ENCODE measurements at places on chromosomes 7 and 10.

DNA sequence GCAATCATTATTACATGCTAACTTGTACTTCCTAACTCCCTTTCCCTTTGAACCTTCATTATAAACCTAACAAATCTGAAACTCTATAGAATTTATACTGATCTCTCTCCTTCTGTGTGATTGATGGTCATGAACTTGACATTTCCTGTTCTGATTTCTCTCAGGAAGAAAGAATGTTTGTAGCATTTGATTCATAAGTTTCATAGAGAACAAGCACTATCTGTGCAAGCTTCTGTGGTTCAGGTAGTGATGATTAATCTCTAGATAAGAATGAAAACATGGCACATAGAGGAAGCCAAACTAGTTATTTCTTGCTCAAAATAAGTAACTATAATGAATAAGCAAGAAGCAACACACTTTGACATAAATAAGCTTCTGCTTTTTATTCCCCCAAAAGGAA, 34.2 kb downstream of the TFPI2 start:
- DNase-seq: no peak

DNA sequence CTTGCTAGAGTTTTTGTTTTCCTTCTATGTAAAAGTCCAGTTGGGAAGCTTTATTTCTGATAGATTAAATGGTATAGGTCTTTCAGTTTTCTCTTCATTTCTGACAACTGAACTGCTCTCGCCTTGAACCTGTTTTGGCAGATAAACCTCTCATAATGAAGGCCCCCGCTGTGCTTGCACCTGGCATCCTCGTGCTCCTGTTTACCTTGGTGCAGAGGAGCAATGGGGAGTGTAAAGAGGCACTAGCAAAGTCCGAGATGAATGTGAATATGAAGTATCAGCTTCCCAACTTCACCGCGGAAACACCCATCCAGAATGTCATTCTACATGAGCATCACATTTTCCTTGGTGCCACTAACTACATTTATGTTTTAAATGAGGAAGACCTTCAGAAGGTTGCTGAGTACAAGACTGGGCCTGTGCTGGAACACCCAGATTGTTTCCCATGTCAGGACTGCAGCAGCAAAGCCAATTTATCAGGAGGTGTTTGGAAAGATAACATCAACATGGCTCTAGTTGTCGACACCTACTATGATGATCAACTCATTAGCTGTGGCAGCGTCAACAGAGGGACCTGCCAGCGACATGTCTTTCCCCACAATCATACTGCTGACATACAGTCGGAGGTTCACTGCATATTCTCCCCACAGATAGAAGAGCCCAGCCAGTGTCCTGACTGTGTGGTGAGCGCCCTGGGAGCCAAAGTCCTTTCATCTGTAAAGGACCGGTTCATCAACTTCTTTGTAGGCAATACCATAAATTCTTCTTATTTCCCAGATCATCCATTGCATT, 27.1 kb downstream of the MET start:
- DNase-seq: no peak

GRCh38 chr10:17113346-17113745, 16.3 kb downstream of the CUBN start:
- DNase-seq: no peak

DNA sequence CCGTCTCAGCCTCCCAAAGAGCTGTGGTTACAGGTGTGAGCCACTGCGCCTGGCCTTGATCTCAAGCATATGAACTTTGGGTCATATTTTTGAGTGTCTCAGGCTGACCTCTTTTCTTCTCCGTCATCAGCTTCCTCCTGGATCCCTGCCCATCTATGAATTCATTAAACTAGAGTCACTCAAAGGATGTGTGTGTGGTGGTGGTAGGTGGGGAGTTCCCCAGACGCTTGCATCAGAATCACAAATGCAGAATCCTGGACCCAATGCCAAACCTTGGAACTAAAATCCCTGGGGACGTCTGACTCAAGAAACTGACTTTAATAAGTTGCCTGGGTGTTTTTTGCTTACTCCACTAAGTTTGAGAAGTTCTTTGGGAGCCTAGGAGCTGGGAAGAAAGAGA, 6.7 kb upstream of the CREB5 start:
- DNase-seq: no peak

- no peak for DNase-seq
Measured at GRCh38 chr10:103487410-103487708, 6.1 kb upstream of the NEURL1 start.

DNA sequence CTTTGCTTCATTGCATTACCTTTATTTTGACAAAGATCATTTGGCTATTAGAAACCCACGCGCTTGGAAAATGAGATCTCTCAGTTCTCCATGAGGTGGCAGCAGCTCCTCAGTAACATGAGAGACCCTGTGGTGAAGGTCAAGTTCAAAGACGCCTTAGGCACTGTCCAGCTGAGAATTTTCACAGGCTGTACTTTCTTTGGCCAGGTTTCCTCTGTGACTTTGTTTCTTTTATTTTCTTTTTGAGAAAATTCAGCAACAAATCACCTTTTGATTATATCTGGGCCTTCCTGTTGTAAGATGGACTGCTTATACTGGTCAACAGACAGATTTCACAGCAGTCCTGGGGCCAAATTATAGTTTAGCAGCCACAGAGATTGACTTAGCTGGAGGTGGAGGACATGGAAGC, 54.5 kb downstream of the RAB18 start:
- peak; percentile 9 for DNase-seq

- no peak for DNase-seq
Measured at GRCh38 chr7:18978108-18978495, 139.3 kb downstream of the TWIST1 start.

GRCh38 chr7:117283371-117283770, 39.5 kb downstream of the WNT2 start:
- DNase-seq: no peak

GRCh38 chr7:135274495-135275268, 41.0 kb downstream of the STRA8 start:
- peak; percentile 54 for DNase-seq

- DNase-seq: no peak
Measured at GRCh38 chr10:132559538-132559937, 22.0 kb downstream of the INPP5A start.

DNA sequence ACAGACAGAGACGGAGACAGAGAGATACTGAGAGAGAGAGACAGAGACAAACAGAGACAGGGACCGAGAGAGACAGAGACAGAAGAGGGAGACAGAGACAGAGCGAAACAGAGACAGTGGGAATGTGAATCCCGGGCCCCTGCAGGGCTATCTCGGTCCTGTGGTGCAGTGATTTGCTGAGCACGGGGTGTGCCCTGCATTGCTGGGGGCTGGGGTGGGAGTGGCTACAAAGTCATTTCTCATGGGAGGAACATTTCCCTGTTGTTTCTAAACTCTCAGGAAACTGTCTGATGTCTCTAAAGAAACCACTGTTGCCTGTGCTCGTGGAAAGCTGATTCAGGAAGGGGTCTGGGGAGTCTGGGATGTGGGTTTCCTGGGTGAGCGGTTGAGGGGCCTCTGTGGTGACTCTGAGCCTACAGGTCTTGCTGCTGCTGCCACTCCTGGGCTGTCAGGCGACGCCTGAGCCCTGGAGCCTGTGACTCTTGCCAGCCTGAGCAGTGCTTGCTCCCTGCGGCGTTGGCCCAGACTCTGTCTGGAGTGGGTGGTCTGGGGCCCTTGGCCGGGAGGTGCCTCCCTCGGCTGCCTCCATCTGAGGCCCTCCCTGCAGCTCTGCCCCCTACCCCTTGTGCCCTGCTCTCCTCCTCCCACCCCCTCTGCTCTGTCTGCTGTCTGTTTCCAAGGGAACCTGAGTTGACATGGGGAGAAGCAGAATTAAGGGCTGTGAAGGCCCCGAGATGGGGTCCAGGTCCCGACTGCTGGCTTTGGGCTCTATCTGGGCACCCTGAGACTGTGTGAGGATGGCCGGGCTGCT, 292.0 kb downstream of the WDR37 start:
- DNase-seq: no peak

DNA sequence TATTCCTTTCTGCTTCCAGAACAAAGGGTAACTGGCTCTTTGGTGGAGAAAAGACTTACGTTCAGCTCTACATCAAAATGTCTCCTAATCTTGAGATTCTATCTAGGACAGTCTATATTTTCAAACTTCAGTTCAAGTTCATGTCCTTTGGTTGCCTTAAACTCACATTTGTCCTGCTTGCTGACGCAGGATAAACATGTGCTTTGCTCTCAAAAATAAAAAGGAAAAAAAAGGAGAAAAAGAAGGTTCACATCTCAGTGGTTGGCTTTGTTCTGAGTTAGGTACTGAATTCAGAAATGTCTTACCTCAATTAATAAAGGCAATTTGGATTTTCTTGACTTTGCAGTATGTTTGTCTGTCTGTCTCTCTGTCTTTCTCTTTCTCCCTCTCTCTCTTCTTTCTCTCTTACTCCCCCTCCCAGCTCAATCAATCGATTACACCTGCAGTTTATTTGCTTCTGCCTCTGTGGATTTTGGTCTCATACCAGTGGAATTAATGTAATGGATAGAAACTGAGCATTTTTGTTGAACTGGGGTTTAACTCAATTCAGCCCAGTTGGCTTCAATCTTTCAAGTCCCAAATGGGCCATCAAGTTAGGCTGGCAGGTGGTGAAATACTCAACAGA, 72.2 kb upstream of the ADRB1 start:
- DNase-seq: no peak

DNA sequence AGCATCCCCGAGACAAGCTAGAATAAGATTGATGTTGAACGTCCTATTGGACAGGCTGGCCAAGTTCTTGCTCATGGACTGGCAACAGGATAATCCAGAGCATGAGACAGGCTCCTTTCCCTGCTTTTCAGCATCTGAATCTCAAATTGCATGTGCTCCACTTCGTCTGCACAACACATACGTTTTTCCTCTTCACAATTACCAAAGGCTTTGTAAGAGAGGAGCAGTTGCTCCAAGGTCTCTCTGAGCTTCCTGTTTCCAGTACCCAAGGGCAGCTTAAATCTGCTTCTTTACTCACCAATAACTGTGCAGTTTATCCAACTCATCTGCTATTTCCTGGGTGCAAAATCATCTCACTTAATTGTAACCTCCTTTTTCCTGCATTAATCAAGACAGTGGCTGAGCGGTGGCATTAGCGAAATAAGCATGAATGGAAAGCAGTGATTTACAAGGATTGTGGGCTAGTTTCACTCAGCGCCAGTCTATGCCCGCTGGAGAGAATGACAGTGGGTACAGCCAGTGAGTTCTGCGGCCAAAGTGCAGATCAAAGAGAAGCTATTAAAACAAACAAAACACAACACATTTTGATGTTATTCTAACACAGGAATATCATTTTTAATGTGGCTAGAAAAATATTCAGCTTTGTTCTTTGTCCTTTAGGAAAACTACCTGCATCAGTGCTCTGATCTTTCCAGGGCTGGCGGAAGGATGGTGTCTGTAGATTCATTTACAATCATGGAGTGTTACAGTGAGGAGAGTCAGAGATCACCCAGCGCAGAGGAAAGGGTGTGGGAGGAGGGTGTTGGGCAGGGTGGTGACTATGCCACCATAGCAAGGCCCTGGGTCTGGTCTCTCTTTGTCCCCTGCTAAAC, 79.8 kb downstream of the CHN2 start:
- no peak for DNase-seq

GRCh38 chr7:45162943-45163691, 5.5 kb downstream of the RAMP3 start:
- no peak for DNase-seq

DNA sequence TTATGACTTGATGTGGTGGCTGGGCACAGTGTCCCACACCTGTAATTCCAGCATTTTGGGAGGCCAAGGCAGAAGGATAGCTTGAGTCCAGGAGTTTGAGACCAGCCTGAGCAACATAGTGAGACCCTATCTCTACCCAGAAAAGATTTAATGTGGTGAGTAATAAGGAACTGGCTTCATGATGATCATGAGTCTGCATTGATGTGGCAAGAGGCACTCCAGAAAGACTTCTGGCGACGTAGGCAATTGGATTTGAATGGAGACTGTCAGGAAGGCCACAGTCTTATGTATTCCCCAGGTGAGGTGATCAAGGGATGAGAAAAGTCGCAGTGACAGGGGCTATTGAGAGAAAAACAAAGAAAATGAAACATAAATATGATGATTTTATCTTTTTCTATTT, 138.0 kb downstream of the CACNB2 start:
- no peak for DNase-seq

- DNase-seq: no peak
Measured at GRCh38 chr7:537911-538634, 18.4 kb upstream of the PDGFA start.

DNA sequence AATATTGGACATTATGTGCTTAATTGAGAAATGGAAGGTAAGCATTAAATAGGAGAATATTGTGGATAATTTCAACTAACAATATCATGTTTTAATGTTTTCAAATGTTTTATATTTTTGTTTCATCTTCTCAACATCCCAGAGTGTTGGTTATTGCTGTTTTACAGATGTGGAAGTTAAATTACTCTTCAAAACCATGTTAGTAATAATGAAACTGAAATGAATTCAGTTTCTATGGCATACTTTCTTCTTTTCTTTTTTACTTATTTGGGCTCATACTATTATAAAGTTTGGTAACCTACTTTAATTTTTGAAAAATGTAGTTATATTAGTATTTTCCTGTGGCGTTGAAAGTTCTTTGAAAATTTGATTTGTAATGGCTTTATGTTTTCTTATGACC, 4.2 kb downstream of the GLRX3 start:
- DNase-seq: no peak

DNA sequence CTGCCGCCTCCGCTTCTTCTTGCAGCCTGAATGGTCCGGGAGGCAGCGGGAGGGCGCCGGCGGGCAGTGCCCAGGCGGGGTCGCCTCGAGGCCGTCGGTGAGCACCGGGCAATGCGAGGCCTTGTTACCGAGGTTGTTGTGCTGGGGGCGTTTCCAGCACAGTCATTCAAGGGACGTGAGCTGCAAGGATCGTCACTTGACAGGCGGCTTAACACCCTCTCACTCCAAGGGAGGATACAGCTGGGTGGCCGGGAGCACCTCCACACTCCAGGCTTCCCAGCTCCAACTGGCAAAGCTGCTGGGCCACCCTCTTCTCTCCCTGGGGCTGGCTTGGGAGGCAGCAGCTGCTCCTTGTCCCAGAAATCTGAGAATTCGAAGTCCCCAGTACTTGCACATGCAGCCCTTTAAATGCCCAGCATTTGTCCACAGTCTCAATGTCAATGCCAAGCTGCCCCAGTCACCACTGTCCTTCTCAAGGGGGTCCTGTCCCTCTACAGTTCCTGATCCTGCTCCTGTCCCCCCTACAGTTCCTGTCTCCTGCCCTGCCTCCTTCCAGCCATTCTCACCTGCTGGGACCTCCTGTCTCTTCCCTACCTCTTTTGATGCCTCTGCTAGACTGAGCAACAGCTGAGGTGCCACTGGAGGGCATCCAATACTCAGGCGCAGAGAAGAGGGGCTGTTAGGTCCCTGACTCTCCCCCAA, 4.4 kb upstream of the HOXA11 start:
- DNase-seq: no peak

GRCh38 chr7:133706016-133706415, 421.1 kb upstream of the LRGUK start:
- no peak for DNase-seq

DNA sequence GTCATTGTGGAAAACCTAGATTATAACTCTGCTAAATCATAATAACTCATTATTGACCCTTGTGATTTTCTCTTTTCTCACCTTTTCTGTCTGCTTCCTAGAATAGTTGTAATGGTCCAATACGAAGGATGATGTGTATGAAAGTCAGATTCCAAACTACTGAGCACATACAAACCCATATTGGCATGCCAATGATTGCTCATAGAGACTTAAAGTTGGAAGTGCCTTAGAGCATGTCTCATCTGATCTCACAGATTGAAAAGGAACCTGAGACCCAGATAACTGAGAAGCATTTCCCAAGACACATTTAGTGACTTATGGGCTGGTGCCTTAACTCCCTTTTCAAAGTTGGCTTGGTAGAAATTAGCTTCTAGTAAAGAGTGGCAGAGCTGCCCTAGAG, 594.3 kb downstream of the REEP3 start:
- DNase-seq: no peak

- no peak for DNase-seq
Measured at GRCh38 chr7:140639366-140640053, 1.1 kb downstream of the DENND2A start.

Data from CD4-positive, alpha-beta T cell treated with Interleukin-6 at 100 ng/mL for 8 hours (primary cell).